Stimulated activated CD8-positive, alpha-beta memory T cell treated with anti-CD3 and anti-CD28 coated beads, Interleukin-4, amount 100 ng/mL, for 1 hour (primary cell): ENCODE measurements at places on chromosomes 7 and 10.

DNA sequence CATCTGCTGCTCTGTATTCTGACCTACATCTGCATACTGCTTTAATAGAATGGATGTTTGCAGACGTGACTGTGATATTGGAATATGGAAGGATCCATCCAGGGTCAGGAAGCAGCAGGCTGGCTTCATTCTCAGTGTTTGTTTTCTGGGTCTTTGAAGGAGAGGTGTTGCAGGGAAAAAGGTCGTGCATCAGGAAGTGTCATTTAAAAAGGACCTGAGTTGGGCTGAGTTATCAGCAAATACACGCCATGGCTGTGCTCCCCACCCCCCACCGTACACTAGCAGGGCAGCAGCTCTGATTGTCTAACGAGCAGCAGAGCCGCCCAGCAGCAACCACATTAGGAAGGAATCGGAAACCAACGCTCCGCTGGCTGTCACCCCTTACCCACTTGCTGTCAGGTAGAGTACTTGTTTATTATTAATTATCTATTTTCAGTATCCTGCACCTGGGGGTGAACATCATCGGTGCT lies 63.1 kb upstream of the STEAP1B start:
- DNase-seq: no peak

DNA sequence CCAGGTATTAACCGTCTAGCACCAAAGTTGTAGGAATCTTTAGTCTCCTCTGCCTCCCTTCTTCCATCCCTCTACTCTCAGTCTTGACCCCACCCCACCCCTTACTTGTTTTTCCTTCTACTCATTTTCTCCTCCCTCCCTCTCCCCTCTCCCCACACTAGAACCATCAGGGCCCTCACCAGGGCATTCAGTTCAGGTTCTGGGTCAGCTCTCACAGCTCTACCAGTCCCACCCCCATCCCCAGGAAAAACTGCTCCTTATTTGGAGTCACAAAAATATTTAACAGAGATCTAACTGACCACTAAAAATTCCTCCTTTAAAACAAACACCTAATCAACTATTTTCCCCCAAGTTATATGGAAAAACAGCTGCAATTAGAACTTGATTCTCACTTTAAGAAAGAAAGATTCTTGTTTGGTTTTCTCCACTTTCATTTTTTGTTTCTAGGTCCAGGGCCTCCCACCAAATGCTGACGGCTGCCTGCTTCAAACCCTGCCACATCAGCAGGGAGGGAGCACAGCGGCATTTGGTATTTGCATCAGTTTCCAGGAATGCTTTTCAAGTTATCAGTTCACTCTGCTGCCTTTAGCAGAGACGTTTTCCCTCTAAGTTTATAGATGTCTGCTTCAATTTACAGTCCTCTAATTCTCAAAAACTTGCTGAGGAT lies 2.8 kb upstream of the COL1A2 start:
- no peak for DNase-seq

DNA sequence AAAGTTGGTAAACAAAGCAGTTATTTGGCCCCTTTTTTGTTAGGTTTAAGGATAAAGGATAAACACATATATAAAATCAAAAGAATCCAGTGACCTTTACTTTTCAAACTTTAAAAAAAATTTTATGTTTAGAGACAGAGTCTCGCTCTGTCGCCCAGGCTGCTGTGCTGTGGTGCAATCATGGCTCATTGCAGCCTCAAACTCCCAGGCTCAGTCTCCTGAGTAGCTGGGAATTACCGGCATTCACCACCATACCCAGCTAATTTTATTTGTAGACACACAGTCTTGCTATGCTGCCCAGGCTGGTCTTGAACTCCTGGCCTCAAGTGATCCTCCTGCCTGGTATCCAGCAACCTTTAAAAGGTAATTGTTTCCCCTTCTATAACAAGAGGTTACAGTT lies 31.3 kb downstream of the GNA12 start:
- DNase-seq: no peak

GRCh38 chr10:22573820-22574569 lies 140.4 kb downstream of the PIP4K2A start:
- DNase-seq: no peak

DNA sequence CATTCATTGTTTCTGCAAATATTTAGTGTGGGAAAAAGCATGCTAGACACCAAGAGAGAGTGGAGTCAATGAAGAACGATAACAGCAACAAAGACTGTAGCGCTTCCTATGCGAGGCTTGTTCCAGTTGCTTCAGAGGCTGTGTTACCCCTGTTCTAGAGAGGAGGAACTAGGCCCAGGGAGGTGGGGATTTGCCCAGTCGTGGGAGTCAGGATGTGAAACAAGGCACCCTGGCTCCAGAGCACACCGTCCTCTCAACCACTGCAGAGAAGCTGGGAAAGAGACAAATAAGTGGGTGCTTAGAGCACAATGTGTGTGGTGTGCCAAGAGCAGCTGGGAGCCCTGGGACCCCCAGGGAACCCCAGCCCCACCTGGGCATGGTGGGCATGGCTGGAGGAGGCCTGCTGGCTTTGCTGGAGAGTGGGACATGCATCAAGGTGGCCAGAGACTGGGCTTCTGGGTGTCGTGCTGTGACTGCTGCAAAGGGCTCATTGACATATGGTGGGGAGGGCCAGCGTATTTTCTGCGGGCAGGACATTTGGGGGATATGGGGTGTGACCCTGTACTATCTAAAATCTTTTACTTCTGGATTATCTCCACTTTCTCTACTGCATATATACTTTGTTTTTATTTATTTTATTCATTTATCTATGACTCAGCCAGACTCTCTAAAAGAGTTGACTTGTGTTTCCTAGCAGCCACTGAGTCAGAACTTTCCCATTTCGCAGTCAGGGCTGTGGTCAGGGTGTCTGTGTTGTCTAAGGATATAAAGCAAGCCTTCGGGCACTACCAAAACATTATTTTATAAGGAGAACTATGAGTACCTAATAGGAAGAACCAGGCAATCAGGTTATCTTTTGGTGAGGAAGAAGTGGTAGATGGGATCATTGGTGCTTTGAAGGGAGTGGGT lies 95.4 kb downstream of the TCF7L2 start:
- no peak for DNase-seq

- no peak for DNase-seq
These were observed 33.4 kb downstream of the CCM2 start for GRCh38 chr7:45033261-45033930.

GRCh38 chr7:137846549-137846826 lies 286 bp downstream of the DGKI start:
- no peak for DNase-seq

DNA sequence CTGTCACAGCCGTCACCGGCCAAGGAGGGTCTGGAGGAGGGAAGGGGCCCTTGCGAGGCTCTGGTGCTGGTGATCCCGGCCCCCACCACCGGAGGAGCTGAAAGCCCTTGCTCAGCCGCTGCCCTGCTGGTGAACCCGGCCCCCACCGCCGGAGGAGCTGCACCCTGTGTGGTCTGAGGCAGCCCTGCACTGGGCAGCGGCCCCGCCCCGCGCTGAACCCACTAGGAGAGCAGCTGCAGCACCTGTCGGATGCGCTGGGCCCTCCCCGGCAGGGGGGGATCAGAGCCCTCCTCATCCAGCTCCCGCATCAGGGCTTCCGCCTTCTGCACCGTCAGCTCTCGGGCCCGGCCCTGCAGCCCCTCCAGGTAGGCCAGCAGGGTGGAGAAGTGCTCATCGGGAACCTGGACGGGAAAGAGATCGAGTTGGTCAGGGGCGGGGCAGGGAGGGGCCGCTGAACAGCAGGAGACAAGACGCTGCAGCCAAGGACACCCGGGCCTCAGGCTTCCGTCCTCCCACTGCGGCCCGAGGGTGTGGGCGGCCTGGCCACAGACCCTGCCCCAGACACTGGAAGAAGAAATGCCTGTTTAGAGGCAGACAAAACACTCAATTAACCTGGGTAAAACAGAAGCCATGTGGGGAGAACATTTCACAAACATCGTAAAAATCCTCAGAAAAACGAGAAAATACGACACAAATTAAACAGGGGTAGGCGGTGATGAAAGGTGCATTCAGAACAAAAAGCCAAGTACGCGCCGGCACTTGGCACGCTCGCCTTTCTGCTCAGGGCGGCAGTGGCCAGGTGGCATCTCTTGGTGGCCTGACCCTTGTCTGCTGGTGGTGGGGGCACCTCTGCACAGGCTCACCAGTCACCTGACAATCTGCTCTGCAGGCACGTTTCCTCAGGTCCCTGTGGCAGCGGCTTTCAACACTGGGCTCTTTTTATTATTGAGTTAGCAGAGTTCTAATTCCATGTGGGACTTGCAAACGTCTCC lies 14.7 kb downstream of the CYP2W1 start:
- DNase-seq: no peak

- DNase-seq: peak; percentile 27
These were observed 409.0 kb upstream of the MGMT start for GRCh38 chr10:129057856-129058663.

- no peak for DNase-seq
These were observed 65.9 kb downstream of the AUTS2 start for GRCh38 chr7:69663911-69664832.

DNA sequence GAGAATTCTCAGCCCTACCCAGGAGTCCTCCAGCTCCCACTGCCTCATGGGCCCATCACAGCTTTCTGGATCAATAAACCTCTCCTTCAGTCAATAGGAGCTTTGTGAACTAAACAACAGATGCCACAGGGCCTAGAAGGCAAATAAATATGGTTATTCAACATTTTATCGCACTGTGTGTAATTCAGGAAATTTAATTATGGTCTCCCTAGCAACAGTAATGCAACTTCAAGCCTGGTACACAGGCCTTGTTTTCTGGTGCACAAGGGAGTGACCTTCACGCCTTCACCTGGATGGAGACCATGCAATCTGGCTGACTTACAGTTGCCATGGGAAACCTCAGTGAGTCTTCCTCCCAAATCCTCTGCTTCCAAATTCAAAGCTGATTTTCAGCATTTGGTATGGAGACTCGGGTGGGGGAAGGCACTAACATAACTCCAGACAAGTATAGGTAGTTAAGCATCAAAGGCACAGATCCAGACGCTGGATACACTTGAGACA lies 441.0 kb upstream of the NPVF start:
- DNase-seq: no peak

DNA sequence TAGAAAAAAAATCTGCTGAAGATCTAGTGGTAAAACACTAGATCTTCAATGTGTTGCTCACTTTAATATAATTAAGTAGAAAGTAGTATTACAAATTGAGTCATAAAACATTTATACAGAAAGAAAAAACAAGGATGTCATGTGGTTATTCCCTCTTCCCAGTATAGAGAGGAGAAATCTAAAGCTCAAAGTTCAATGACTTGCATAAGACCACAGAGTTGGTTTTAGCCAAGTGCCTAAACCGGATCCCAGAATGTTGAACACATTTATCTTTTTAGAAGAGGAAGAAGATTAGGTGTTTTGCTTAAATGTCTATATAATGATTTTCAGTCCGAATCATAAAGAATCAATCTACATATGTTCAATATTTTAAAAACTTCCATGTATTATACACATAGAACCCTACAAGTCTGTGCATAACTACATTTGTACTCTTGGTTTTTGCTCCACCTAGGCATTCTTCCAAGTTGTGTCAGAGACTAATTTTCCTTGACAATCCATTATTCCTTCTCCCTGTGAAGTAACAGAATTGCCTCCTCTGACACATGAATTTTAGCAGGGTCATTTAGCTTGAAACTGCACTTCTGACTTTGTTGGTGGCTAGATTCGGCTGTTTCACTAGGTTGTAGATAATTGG lies 389.2 kb downstream of the MAGI2 start:
- no peak for DNase-seq

GRCh38 chr7:55214707-55215106 lies 150.4 kb upstream of the LANCL2 start:
- no peak for DNase-seq

DNA sequence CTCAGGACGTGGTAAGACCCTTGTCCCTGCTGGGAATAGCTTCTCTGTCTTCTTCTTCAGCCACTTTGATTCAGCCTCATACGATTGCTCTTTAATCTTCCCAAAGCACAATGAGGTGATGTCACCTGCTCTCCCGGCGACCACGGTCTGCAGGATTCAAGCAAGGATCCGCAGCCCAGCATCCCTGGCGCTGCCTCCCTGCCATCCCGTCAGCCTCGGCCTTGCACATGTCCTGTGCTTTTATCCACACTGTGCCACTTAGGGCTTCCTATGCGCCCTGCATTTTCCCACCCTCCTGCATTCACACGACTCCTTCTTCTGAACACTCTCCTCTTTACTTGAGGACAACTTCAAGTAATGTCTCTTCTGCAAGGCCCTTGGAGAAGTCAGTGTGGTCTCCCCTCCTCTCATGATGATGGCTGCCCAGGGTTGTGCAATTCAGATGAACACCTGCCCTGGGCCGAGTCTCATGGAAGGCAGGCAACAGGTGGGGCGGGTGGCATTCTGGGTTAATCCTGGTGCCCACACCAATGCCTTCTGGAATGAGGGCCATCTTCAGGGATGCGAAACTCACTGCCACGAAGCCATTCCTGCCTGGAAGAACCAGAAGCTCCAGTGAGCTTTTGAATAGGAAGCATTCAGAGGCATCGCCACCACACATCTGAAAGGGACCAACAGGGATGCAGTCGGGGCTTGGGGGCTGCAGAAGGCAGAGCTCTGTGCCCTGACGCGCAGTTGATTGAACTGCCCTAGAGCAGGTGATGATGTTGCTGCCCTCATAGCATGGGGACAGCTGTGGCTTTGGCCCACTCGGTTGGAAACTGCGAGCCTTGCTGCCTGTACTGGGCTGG lies 287.5 kb downstream of the GLRX3 start:
- no peak for DNase-seq

GRCh38 chr7:158076215-158076614 lies 511.4 kb downstream of the PTPRN2 start:
- no peak for DNase-seq

GRCh38 chr7:756231-756927 lies 29.3 kb upstream of the PRKAR1B start:
- DNase-seq: no peak

- DNase-seq: no peak
These were observed 276.5 kb upstream of the KLF6 start for GRCh38 chr10:4061441-4061951.

GRCh38 chr10:44183667-44184632 lies 200.9 kb downstream of the CXCL12 start:
- DNase-seq: no peak

GRCh38 chr7:32379510-32380112 lies 110.6 kb downstream of the LSM5 start:
- no peak for DNase-seq

DNA sequence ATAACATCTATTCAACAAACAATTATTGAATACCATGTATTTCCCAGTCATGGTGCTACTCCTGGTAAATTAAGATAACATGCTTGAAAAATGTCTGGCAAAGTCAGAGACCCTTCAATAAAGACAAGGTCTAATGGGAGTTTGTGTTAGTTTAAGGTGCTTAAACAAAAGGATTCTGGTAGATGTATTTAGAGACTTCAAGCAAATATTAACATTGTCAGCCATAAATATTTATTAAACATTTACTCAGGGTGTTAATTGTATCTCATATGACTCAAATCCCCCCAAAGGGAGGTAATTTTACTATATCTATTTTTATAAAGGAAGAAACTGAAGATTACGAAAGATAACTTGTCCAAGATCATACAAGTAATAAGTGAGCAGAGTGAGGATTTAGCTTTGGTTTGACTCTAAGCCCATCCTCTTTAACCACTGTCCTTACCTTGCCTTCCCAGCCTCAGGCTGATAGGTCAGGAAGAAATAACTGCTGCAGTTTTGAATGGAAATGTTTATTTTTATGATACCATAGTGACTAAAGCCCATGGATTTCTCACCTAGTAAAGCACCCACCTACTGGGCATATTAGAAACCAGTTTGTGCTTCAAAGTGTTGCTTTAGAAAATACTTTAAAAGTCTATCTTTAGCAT lies 215.4 kb downstream of the COBL start:
- DNase-seq: no peak

GRCh38 chr10:107425931-107426553 lies 261.5 kb upstream of the SORCS1 start:
- no peak for DNase-seq
